ENCODE measurements at places on chromosomes 16 and 17.

DNA sequence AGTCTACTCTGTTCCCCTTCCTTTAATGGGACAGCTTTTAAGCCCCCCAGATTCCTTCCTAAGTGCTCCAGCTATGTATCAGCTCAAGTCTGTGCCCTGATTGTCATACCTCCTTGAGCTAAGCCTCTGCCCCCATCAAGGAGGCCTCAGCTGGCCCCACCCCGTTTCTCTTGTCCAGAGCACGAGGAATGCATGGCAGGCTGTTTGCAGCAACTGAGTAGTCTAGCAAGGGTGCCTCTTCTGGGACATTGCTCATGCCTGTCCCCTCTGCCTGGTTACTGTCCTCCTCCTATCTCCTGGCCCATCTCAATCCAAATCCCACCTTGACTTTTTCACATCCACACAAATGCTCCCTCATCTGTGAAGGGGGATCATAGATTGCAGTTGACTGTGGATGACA lies 27.8 kb upstream of the TMEM220 start:
- DNase-seq, result no peak

DNA sequence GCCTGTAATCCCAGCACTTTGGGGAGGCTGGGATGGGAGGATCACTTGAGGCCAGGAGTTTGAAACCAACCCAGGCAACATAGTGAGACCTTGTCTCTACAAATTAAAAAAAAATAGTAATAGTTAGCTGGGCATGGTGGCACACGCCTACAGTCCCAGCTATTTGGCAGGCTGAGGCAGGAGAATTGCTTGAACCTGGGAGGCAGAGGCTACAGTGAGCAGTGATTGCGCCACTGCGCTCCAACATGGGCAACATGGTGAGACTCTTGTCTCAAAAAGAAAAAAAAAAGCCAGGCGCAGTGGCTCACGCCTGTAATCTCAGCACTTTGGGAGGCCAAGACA lies 56.9 kb upstream of the MRTFB start:
- no peak for DNase-seq

- no peak for DNase-seq
These were observed 57.2 kb downstream of the KANSL1 start for GRCh38 chr17:46135879-46136563.

GRCh38 chr17:28982131-28982793 lies 23.6 kb downstream of the SEZ6 start:
- peak; percentile 67 for DNase-seq

GRCh38 chr16:63315229-63315628 lies 1279.0 kb upstream of the CDH8 start:
- DNase-seq, result no peak

DNA sequence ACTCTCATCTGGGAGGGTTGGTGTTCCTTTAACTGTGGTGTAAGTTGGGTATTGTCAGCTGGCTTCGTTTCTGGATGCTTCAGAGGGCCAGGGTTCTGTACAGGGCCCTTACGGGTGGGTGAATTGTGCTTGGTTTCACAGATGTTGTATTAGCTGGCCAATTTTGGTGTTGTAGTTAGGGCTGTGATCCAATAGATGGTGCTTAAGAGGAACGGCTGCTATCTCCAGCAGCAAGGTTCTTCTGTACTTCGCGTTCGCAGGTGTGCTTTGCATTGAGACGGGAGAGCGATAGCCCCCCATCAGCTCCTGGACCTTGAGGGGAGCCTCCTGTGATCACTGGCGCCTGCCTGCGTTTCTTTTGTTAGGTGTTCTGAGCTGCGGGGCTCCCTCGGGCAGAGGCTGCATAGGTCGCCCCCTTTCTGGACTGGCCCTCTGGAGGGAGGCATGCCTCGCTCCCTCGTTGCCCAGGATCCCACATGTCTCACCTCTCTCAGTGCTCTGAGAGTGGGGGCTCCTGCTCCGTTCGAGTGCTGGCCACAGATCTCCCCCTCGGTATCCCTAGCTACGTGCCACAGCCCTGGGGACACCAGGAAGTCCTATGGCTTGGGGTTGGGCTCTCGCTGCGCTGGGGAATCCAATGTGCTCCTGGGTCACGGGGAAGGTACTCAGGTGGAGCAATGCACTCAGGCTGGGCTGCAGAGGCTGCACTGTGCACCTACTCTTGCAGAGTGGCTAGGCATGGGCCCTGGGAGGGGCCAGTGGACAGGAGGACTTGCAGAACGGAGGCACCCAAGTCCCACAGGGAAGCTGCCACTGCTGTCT lies 837 bp upstream of the PRDM7 start:
- DNase-seq, result no peak

DNA sequence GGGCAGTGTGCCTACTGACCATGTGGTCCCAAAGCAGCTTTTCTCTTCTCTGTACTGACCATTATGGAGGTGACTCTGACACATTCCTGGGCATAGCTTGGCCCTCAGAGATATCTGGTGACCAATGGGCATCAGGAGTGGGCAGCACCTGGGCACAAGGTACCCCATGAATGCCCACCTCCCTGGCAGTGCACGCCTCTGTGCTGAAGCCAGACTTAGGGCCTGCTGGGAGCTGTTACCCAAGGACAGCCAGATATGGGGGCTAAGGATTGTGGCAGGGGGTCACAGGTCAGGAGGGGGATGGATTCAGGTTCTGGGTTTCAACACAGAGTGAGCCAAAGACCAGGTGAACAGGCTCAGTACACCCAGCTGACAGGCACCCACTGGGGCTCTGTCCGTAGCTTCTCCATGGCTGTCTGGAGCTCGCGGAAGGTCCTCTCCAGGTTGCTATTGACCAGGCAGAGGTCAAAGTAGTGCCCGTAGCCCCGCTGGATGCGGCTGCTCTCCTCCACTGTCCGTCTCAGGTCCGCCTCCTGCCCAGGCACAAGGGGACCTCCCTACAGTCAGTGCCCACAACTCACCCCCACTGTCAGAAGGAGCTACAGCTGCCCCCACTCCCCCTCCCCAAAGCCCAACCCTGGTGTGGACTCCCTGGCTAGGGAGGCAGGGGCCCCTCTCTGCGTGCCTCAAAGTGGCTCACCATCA lies 29.7 kb downstream of the MPP2 start:
- no peak for DNase-seq

GRCh38 chr17:28533091-28533807 lies 19.2 kb downstream of the UNC119 start:
- no peak for DNase-seq
